ELR (cell line): ENCODE measurements at places on chromosomes 1 and 21.

DNA sequence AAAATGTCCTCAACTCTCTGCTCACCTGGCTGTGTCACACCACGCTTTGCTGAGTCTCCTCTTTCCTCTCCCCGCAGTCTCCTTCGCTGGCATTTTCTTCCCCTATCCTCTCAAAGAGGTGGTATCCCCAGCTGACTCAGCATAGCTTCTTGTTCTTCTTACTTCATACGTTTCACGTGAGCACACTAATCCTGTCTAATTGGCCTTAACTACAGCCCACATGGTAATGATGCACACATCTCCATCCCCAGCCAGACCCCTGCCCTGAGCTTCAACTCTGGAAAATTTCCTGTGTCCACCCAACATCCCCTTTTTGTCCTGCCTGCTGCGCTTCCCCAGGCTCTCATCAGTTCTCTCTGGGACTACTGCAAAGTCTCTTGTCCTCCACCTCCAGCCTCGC is 169.8 kb downstream of the TTLL7 start:
- no peak for DNase-seq

DNA sequence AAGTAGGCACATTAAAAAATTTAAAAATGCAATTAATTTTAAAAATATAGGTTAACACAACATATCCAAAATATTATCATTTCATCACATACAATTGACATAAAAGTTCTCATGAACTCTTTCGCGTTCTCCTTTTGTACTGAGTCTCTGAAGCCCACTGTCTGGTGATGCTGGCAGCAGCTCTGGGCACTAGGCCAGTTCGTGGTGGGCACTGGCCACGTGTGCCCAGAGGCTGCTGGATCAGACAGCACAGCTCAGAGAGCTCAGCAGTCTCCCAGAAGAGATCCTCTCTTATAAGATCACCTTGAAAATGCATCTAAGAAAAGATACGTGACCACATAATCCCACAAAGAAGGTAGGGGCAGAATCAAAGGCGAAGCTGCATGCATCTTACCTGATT is 9.9 kb downstream of the CEP104 start:
- DNase-seq, result no peak

DNA sequence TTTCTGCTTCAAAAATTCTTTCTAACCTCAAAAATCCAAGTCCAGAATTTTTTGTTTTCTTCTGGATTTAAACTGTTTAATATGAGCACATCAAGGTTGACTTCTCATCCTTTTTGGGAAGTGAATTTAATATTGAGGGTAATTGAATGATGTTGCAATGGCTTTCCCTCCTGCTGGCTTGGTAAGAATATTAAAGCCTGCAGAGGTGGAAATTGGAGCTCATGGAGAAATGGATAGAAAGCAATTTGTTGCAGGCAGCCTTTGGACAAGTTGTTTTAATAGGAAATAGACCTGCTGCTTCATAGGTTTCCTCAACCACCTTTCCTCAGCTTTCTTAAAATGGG is 124.7 kb downstream of the SYT2 start:
- DNase-seq, result no peak

GRCh38 chr21:45555251-45555556 is 13.0 kb upstream of the SLC19A1 start:
- peak; percentile 55 for DNase-seq

DNA sequence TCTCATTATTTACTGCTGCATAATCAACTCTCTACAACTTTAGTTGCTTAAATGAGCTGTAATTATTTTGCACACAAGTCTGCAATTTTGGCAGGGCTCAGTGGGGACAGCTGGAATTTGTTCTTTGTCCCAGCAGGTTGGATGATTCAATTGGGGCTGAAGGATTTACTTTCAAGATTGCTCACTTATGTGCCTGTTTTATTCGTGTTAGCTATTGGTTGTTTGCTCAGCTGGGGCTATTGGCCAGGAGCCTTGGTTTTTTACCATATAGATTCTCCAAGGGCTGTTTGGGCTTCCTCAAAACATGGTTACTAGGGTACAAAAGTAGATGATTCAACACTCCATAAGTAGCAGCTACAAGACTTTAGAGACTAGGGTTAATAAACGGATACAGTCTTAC is 13.4 kb downstream of the OR10R2 start:
- DNase-seq, result no peak
